ENCODE measurements at places on chromosomes 3 and 15.
A peak's percentile ranks its signal among the peaks of the same experiment; 100 is the strongest.

DNA sequence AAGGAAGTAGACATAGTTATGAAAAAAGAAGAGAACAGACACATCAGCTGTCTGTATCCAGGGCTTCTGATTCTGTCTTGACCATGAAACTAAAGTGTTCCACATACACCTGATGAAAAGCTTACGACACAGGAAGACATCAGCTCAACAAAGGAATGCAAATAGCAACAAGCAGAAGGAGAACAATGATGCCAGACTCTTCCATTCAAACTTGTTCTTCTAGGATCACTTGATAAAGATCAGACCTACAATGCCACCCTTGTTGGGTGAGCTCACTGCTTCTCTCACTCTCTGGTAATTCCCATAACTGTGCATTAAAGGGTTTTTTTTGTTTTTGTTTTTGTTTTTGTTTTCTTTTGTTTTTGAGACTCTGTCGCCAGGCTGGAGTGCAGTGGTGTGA is 49.7 kb downstream of the GATM start:
- DNase-seq = no peak

- DNase-seq = no peak
Measured at GRCh38 chr15:37199545-37199944, 99.2 kb upstream of the MEIS2 start.

- DNase-seq = no peak
Measured at GRCh38 chr15:41692049-41692448, 31.8 kb downstream of the MGA start.

GRCh38 chr15:40845511-40846284 is 1.9 kb downstream of the SPINT1 start:
- no peak for DNase-seq

DNA sequence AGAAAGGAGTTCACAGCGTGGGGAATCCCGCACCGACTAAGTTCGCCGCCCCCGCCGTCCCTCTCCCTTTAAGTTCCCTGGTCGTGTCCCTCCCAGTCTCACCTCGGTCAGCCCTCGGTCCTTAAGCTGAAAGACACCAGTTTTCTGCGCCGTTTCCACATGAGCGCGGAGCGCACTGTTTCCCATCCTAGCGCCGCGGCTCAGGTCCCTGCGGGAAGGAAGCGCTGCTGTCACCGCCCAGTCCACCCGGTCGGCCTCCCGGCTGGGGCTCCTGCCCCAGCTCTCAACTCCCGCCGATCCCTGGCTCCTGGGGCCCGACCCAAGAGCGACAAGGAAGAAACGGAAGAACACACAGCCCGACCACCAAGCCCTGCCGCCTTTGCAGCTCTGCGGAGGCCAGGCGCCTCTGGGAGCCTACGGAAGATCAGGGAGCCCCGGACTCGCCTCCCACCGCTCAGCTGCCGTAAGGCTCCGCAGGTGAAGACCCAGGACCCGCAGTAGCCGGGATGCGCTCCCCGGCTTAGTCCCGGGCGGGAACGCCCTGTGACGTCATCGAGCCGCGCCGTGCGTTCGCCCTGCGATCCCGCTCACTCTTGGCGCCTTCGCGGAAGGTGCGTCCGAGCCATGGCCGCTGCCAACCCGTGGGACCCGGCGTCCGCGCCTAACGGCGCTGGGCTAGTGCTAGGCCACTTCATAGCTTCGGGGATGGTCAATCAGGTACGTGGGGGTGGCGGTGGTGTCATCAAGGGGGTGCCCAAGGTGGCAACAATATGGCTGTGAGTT is at the start of the genes HAUS2 and LRRC57:
TSS of gene HAUS2 (plus strand) at position 590 of the 783 bp plus-strand sequence. CDS start at position 625, 35 bp downstream.
TSS of gene LRRC57 (minus strand) at position 545 of the 783 bp plus-strand sequence. CDS start at position 186, 359 bp downstream.
- DNase-seq = peak; percentile 89

- DNase-seq = no peak
Measured at GRCh38 chr3:127088511-127089351, 104.2 kb upstream of the PRR23E start.

- no peak for DNase-seq
Measured at GRCh38 chr3:59698091-59698490, 648.3 kb upstream of the CFAP20DC start.

- no peak for DNase-seq
Measured at GRCh38 chr3:156649681-156650080, 24.7 kb upstream of the TIPARP start.

DNA sequence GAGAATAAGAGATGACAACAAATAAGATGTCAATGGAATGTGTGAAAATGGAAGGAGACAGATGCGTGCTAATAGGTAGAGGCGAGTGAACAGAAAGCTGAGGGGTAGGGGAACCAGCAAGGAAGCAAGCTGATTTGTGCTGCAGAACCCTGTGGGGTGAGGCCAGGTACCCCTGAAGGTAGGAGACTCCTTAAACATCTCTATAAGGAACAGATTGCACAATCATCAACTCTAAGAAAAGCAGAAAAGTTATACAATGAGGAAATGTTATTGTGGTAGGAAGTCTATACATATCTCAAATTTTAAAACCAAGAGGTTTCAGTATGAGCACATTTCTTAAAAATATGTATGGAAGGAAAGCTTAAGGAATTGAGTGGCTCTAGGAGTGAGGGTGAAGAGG is 315.0 kb upstream of the TPM1 start:
- DNase-seq = no peak

DNA sequence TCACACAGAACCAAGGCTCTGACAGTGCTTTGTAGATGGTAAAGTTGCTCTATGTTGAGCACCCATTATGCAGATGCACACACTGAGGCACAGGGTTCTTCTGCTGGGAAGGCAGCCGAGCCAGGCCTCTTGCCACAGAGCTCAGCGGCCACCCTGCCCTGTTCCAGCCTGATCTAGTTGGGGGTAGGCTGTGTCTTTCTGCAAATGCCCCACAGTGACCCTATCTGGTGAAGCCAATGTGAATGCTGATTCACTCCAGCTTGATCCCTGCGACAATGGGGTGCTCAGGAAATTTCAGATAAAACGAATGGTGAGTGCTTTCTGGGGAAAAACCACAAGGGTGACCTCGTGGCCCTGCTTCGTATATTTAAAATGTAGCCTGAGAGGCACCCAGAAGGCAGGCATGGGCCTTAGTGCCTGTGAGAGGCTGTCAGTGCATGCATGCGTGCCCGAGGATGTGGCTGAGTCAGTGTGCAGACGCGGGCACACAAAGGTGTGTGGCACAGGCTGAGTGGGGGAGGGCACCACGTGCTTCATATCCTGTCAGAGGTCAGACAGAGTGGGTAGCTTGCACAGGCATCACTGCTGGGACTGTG is 85.7 kb downstream of the ATP2B2 start:
- DNase-seq = no peak

DNA sequence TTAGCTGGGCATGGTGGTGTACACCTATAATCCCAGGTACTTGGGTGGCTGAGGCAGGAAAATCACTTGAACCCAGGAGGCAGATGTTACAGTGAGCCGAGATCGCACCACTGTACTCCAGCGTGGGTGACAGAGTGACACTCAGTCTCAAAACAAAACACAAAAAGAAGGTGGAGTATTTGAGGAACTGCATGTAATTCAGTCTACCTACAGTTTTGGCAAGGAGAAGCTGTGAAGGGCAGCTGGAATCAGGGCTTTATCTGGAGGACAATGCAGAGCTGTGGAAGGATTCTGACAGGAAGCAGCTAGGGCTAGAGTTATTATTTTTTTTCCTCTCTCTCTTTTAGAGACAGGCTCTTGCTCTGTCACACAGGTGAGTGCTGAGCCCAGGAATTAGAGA is 6.8 kb downstream of the H1-8 start:
- no peak for DNase-seq

GRCh38 chr15:62927836-62928235 is 114.7 kb upstream of the TPM1 start:
- DNase-seq = no peak

- no peak for DNase-seq
Measured at GRCh38 chr3:143506190-143506589, 342.1 kb downstream of the SLC9A9 start.

DNA sequence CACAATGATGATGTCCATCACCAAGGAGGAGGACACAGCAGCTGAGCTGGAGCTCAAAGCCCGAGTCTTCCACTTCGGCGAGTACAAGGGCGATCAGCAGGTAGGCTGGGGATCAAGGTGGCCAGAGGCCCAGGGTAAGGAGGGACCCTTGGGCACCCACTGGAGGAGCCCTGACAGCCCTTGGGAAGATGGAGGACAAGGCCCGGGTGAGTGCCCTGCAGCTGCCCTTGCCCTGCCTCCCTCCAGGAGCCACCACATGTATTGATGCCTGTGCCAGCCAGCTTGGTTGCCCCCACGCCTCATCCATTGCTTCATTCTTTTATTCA is 38.4 kb downstream of the CFAP100 start:
- no peak for DNase-seq

DNA sequence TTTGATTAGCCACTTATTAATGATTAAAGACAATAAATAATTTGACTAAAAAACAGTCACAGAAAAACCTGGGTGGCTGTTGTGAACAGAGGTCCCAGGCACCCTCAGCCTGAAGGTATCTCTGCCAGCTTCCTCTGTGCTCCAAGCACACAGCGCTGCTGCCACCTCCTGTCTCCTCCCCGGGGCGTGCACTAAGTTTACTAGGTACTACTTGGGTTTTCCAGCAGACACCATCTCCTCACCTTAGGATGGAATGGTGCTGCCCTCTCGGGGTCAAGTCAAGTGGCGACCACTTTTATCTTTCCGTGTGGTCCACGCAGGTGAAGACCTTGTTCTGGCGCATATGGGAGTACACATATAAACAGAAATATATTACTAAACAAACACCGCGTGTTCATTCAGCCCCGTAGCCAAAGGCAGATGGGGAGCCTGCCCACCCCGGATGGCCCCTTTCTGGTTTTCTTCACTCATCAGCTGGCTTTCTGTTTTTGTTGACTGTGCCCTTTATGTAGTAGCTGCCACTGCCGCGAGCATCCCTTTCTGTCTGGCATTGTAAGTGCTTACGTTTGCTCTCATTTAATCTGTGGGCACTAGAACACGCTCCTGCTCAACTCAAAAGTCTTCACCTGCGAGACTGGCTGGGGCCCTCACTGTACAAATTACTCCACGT is 128.0 kb downstream of the LRIG1 start:
- peak; percentile 17 for DNase-seq

DNA sequence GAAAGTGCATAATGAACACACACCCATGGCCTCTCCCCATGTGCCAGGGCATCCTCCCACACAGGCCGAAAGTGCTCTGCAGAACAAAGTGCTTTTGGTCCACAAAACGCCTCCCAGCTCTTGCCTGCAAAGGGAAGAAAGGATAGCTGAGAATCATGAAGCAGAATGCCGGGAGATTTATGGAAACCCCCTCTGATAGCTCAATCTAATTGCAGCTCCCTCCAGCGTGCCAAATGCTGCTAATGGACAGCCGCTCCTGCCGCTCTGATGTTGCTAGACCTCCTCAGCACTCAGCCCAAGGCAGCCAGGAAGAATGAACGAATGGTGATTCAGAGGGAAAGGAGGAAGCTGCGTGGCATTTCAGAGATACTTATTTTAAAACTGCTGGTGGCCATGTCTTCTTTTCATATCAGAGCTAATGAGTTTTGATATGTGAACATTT is 145.3 kb downstream of the TJP1 start:
- DNase-seq = no peak

DNA sequence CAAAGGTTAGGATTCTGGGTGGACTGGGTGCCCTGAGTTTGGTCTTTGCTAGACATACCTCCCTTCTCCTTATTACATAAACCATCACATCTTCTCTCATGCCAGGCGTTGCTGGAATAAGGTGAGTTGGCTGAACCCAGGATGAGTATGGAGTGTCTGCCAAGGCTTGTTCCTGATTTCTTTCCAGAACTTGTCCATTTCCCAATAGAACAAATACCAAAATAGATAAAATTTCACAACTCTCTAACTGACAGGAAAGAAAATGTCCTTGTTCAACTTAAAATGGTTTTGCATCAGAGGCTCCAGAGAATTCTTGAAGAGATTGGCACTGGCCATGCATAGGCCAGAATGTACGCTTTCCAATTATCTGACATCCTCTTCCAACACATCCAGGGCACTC is 291.9 kb downstream of the IGSF11 start:
- no peak for DNase-seq

GRCh38 chr3:64645243-64645642 is 42.6 kb downstream of the ADAMTS9 start:
- DNase-seq = no peak

- DNase-seq = no peak
Measured at GRCh38 chr3:139735191-139735590, 57.4 kb upstream of the NMNAT3 start.

GRCh38 chr15:77516076-77516475 is 95.4 kb downstream of the HMG20A start:
- DNase-seq = no peak

- DNase-seq = no peak
Measured at GRCh38 chr3:40597441-40597840, 72.7 kb downstream of the ZNF621 start.

- no peak for DNase-seq
Measured at GRCh38 chr15:40594429-40594836, 384 bp downstream of the KNL1 start.

GRCh38 chr3:182837855-182838454 is 44.7 kb downstream of the ATP11B start:
- DNase-seq = peak; percentile 29

GRCh38 chr3:170355738-170356595 is 1.5 kb upstream of the SKIL start:
- DNase-seq = peak; percentile 38

DNA sequence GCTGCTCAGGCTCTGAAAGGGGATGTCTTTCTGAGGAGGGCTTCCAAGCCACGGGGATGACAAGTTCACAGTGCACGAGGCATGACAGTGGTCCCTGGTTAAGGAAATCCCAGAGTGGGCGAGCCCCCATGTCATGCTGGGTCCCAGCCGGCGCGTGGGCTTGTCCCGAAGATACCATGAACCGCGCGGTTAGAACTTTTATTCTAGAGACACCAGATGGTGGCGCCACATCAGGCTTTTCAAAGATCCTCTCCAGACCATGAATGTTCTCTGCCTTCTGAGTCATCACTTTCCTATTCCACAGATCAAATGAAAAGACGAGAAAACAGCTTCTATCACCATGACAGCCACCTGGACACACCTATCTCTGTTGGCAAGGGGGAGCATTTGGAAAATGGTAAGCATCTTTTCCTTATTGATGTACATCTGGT is 227.8 kb upstream of the LYSMD4 start:
- DNase-seq = no peak

- peak; percentile 53 for DNase-seq
Measured at GRCh38 chr3:161423911-161424522, 52.7 kb upstream of the SPTSSB start.

DNA sequence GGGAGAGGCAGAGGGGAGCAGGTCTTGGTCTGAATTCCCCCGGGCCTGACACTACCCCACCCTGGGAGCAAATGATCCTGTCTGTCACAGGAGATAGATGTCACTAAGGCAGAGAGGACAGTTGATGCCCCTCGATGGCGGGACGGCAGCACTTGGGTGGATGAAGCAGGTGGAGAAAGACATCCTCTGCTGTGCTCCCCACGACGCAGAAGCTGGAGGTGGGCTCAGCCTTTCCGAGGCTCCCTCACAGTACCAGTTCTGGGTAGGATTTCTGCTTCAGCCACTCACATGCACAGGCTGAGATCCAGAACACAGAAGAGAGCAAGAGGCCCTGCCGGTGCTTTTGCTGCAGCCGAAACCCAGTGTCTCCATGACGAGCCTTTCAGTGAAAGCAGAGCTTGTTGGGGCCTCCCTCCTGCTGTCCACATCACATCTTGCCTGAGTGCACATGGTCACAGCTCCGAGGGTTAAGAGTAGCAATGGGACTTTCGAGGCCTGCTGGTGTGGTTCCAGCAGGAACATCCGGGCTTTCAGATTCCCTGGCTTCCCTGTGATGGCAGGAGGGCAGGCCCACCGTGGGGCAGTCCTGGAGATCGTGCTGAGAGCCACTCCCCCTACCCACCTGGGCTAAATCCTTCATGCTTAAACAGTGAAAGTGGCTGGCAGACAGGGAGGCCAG is 107.3 kb upstream of the PRR20G start:
- no peak for DNase-seq

GRCh38 chr3:103169289-103169688 is 734.5 kb downstream of the ZPLD1 start:
- DNase-seq = no peak
